ENCODE measurements at places on chromosomes 1 and 21. TPM values are rescaled to one million over a fixed set of nuclear protein-coding genes. Genes with fewer than 3 reads are reported as not detected.

CLCA4 gene
- total RNA-seq = not detected

CYP4A11 gene
- total RNA-seq = not detected

FAM177B gene
- total RNA-seq = not detected

S100A9 gene
- not detected for total RNA-seq

ACAP3 gene
- 34.7 TPM for total RNA-seq

PNRC2 gene
- total RNA-seq = 91.7 TPM

CD84 gene
- not detected for total RNA-seq

CYP4B1 gene
- total RNA-seq = not detected

ADAMTS1 gene
- 186 TPM for total RNA-seq

KRTAP19-8 gene
- total RNA-seq = not detected

CSF3R gene
- total RNA-seq = under 0.01 TPM

TBX19 gene
- 0.26 TPM for total RNA-seq

OXCT2 gene
- total RNA-seq = 6.4 TPM

ELAPOR1 gene
- 0.26 TPM for total RNA-seq

KHDRBS1 gene
- total RNA-seq = 56.0 TPM

WNT9A gene
- total RNA-seq = 1.0 TPM

AKR1A1 gene
- 110 TPM for total RNA-seq

C1orf185 gene
- not detected for total RNA-seq

CIART gene
- 5.1 TPM for total RNA-seq

AZIN2 gene
- total RNA-seq = 9.1 TPM

DNM3 gene
- 1.8 TPM for total RNA-seq

TMEM183A gene
- total RNA-seq = 74.5 TPM

MROH7 gene
- total RNA-seq = under 0.01 TPM

NMNAT2 gene
- total RNA-seq = under 0.01 TPM

KIF2C gene
- total RNA-seq = 9.2 TPM

RAB3B gene
- total RNA-seq = 7.2 TPM

ABCA4 gene
- total RNA-seq = 0.26 TPM

HES2 gene
- 0.50 TPM for total RNA-seq

ZBTB17 gene
- 54.3 TPM for total RNA-seq

AJAP1 gene
- total RNA-seq = under 0.01 TPM

IL10 gene
- not detected for total RNA-seq

TNFSF4 gene
- 1.3 TPM for total RNA-seq

DSCAM gene
- total RNA-seq = not detected

PGLYRP3 gene
- total RNA-seq = not detected

ACOT11 gene
- total RNA-seq = 0.77 TPM

NCAM2 gene
- 8.5 TPM for total RNA-seq

PDZK1 gene
- 1.5 TPM for total RNA-seq

CTTNBP2NL gene
- total RNA-seq = 11.0 TPM

INTS11 gene
- total RNA-seq = 69.2 TPM

F3 gene
- total RNA-seq = 50.8 TPM

HFM1 gene
- total RNA-seq = 1.8 TPM

OVAAL gene
- total RNA-seq = not detected

RCC1 gene
- 63.6 TPM for total RNA-seq

RCSD1 gene
- under 0.01 TPM for total RNA-seq

ANKRD65 gene
- 2.0 TPM for total RNA-seq

FCGR2B gene
- total RNA-seq = not detected

SPRR2G gene
- total RNA-seq = not detected

CD5L gene
- total RNA-seq = not detected

ACTL8 gene
- not detected for total RNA-seq

IGSF21 gene
- total RNA-seq = not detected

KANK4 gene
- total RNA-seq = not detected

TSSK3 gene
- 0.51 TPM for total RNA-seq

NUCKS1 gene
- 98.1 TPM for total RNA-seq

NHLH2 gene
- not detected for total RNA-seq

TSPEAR gene
- total RNA-seq = not detected

ELK4 gene
- total RNA-seq = 11.0 TPM
